ENCODE measurements at places on chromosomes 16 and 17.
A peak's percentile ranks its signal among the peaks of the same experiment; 100 is the strongest.

DNA sequence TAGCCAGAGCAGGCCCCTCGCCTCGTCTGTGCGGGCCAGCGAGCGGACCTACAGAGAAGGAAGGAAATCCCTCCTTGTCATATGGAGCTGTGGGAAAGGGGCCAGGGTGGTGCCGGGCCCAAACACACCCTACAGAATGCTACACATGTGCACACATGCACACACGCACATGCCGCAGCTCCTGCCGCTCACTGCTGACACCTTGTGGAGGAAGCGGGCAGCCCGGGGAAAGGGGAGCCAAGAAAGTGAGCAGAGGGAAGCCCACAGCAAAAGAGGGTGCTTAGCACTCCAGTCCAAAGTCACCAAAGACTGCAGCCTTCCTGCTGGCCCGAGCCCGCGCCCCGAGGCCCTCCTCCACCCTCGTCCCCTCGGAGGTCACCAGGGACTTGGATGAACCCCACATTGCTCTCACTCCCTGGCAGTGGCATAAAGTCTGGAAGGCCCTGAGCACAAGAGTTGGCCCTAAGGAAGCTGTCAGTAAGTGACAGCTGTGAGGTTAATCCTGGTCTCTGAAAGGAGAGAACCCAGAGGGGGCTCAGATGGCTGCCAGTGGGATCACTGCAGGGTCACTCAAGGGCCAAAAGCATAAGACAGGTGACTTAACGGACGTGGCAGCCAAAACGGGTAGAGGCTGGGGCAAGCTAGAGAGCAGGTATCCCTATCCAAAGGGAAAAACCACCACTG, 68.2 kb downstream of the MYO18A start:
- DNase-seq: no peak

DNA sequence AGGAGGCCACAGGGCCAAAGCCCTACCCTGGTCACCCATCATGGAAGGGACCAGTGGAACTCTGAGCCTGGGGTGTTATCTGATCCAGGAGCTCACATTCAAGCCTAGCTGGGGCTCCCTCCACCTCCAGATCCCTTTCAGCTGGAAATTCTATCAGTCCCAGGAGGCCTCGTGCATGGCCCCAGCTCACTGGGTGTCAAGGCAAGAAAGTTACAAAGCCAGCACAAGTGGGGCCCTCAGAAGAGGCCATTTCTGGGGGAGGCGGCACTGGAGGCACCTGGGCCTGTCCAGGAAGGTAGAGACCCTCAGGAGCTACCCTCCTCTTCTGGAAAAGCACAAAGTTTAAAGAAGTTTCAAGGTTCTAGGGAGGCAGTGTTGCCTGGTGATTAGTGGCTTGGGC, 4.8 kb downstream of the CA7 start:
- DNase-seq: no peak

GRCh38 chr16:57297856-57298255, 13.4 kb upstream of the PLLP start:
- no peak for DNase-seq

DNA sequence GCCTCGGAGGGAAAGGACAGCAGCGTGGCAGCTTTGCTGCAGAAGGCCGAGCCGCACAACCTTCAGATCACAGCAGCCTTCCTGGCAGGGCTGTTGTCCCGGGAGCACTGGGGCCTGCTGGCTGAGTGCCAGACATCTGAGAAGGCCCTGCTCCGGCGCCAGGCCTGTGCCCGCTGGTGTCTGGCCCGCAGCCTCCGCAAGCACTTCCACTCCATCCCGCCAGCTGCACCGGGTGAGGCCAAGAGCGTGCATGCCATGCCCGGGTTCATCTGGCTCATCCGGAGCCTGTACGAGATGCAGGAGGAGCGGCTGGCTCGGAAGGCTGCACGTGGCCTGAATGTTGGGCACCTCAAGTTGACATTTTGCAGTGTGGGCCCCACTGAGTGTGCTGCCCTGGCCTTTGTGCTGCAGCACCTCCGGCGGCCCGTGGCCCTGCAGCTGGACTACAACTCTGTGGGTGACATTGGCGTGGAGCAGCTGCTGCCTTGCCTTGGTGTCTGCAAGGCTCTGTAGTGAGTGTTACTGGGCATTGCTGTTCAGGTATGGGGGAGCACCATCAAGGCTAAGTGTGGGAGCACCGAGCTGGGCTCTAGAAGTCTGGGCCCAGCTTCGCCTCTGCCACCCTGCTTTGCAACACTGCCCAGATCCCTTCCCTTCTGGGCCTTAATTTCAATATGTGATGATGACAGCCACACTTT, 18.6 kb downstream of the NOD2 start:
- DNase-seq: no peak

- no peak for DNase-seq
Observed at GRCh38 chr17:79681628-79682261, 49.0 kb upstream of the ENPP7 start.

GRCh38 chr17:70271200-70271599, 101.9 kb downstream of the KCNJ2 start:
- DNase-seq: no peak

- DNase-seq: no peak
Observed at GRCh38 chr17:8155996-8156245, 3.7 kb upstream of the PER1 start.

DNA sequence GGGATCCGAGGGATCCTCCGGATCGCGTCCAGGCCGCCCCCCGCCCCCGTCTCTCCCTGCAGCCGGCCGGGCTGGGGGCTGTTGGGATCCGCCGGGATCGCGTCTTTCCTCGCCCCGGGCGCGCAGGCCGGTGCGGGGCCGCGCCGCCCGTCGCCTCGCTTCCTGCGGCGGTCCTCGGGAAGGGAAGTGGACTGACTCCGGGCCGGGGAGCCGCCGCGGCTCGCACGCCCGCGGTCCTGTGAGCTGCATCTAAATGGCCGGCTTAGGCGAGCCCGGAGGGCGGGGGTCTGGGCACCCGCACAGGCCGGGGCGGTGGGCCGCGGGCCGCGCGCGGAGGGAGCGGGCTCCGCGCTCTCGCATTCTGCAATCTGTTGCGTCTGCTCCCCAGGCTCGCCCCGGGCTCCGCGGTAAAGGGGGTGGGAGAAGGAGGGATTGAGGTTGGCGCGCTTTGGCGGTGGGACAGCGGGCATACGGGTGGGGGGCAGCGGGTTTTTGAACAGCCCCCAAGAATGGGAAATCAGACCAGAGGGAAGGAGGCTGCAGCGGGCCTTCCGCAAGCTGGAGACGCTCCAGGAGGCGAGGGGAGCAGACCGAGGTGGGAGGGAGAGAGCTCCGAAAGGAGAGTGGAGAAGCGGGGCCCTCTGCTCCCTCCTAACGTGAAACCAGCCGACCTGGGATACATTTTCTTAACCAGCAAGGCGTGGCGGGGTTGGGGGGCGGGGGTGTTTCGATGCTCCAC, 2.2 kb downstream of the TMEM132E start:
- DNase-seq: no peak

GRCh38 chr16:24394341-24394740, 138.2 kb downstream of the CACNG3 start:
- no peak for DNase-seq

DNA sequence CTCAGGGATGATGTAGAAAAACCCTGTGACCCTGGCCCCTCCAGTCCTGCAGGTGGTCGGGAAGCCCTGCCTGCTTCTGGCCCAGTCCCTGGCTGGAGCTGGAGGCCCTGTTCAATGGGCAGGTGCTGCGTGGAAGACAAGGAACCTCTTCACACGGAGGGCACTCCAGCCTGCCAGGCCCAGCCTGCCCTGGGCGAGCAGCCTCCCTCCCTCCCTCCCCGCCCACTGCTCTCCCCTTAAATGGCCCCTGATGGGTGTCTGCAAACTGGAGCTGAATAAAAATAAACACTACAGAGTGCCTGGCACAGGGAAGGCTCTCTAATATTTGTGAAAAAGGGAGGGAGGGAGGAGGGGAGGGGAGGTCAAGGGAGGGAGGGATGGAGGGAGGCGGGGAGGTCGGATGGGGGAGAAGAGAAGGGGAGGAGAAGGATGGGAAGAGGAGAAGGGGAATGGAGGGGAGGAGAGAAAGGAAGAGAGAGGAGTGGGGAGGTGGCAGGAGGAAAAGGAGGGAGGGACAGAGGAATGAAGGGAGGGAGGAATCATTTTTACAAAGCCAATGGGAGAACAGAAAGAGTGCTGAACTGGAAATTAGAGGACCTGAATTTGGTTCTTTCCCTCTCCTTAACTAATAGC, 222.8 kb upstream of the TNRC6C start:
- no peak for DNase-seq

DNA sequence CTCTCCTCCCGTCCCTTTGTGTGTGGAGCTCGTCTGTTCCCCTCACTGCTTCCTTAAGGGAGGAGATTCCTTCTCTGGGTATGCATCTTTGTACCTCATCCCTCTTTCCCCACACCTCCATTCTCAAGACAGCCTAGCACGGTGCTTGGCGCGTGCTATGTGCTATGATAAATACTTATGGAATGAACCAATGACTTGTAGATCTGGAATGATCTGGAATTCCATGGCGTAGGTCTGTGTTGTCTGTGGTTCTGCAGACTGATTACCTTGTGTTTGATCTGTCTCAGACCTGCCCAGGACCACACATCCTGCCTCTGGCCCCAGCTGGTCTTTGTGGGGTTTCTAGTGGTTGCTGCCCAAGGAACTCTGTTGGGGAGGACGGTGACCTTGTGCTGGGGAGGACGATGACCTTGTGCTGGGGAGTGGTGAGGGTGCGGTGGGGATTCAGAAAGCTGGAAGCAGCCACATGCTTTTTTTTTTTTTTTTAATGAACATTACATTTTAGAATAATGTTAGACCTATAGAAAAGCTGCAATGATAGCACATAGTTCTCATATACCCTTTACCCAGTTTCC, 33.5 kb upstream of the ETV4 start:
- peak; percentile 51 for DNase-seq

- no peak for DNase-seq
Observed at GRCh38 chr17:47629826-47630225, 19.9 kb upstream of the KPNB1 start.

DNA sequence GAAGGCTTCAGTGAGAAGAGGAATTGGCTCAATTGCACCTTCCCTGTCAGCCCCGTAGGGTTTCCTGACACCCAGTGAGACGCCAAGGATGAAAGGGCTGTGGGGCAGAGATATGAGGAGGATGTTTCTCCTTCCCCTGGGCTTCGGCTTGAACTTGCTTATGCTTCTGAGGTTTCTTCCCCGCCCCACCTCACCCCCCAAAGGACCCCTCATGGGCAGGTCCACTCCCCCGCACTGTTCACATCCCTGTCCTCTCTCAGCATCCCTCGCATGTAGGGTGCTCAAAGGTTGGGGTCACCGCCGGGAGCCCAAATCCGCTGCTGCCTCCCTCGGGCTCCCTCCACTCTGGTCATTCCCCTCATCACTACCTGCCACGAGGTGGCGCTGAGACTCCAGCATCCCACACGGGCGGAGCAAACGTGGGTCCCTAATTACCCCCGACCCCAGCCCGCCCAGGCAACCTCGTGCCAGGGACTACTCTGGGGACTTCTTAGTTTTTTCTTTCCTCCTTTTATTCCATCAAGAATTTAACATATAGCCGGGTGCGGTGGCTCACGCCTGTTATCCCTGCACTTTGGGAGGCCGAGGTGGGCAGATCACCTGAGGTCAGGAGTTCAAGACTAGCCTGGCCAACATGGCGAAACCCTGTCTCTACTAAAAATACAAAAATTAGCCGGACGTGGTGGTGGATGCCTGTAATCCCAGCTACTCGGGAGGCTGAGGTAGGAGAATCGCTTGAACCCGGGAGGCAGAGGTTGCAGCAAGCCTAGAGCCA, 3.3 kb upstream of the TRARG1 start:
- no peak for DNase-seq

DNA sequence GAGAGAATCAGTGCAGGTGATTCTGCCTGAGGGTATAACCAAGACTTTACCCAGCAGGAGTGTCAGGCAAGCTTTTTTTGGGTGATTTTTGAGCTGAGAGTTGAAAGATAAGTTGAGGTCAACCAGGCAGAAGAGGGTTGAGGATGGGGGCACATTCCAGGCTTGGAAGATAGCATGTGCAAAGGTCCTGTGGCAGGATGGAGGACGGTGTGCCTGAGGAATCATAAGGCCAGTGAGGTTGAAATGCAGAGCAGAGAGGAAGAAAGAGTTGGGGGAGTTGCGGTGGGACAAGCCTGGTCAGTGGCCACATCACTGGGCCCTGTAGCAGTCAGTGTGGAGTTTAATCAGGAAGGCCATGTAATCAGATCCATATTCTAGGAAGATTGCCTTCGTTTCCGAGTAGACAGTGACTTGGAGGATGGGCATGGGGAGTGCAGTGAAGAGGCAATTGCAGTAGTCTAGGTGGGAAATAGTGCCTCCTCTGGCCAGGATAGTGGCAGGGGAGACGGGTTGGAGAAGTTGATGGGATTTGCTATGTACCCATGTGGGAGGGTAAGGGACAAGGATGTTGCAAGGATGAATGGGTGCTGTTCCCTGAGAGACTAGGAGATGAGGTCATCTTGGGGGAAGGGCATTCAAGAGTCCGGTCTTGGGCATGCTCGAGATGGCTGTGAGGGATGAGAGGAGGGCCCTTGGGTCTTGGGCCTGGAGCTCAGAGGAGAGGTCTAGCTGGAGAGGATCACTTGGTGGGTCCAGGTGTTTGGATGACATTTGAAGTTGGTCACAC, 3.9 kb downstream of the PLEKHG4 start:
- DNase-seq: no peak

GRCh38 chr17:16052486-16052885, 52.9 kb downstream of the TTC19 start:
- peak; percentile 42 for DNase-seq

- no peak for DNase-seq
Observed at GRCh38 chr16:20409398-20410120, at the start of gene ACSM5. Gene ACSM5, plus strand, starts transcription at chr16:20409534. Its CDS starts 1,951 bp downstream, at chr16:20411485.

- DNase-seq: no peak
Observed at GRCh38 chr17:45784293-45784740, at the start of gene CRHR1. Gene CRHR1, plus strand, starts transcription at chr17:45784320. Its CDS starts 225 bp downstream, at chr17:45784545.

GRCh38 chr17:77002103-77003045, 134.2 kb downstream of the MGAT5B start:
- peak; percentile 27 for DNase-seq

- DNase-seq: no peak
Observed at GRCh38 chr17:7838090-7839075, 4.4 kb downstream of the KDM6B start.

- DNase-seq: peak; percentile 31
Observed at GRCh38 chr16:68995011-68995504, 110.4 kb upstream of the HAS3 start.

GRCh38 chr17:58247511-58248363, 9.4 kb downstream of the LPO start:
- DNase-seq: no peak

GRCh38 chr16:27824006-27824405, 239.5 kb downstream of the GSG1L start:
- no peak for DNase-seq

DNA sequence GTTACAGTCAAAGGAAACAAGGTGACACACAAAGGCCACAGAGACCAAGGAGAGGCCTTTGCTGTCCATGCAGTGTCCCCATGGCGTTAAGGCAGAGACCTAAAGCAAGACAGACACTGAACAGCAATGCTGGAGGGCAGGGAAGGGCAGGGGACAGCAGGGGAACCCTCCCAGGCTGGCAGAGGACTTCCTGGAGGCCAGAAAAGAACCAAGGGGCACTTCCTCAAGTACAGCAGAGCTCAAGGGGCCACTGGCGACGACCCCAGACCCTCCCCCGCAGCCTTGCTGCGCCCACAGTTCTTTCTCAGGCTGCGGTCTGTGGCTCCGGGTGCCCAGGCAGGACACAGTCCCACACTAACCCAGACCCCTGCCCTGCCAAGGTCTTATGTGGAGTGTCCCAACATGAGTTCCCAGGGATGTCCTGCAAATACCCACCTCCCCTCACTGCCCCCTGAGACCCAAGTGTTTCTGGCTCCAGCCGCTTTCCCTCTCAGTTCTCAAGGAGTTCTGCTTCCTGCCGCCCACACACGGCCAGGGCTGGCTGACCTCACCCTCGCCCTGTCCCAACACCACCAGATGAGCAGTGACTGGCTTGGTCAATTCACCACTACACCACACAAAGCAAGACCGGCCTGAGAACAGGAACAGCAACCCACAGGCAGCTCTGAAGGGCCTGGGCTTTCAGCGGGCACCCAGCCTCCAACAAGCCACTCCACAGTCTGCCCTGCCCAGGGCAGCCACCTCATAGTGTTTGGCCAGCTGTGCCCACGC, 4.2 kb downstream of the CLCN7 start:
- DNase-seq: no peak

All from HS-27A (cell line).